ENCODE measurements at places on chromosomes 3 and 15. TPM values are rescaled to one million over a fixed set of nuclear protein-coding genes. Genes with fewer than 3 reads are reported as not detected.

ADGRG7 gene
- not detected for total RNA-seq

ADAMTS9 gene
- 46.2 TPM for total RNA-seq

TMC3 gene
- total RNA-seq = 0.03 TPM

FILIP1L gene
- 27.6 TPM for total RNA-seq

PRSS50 gene
- total RNA-seq = 0.46 TPM

CTXN2 gene
- total RNA-seq = not detected

STRIT1 gene
- total RNA-seq = not detected

DNA sequence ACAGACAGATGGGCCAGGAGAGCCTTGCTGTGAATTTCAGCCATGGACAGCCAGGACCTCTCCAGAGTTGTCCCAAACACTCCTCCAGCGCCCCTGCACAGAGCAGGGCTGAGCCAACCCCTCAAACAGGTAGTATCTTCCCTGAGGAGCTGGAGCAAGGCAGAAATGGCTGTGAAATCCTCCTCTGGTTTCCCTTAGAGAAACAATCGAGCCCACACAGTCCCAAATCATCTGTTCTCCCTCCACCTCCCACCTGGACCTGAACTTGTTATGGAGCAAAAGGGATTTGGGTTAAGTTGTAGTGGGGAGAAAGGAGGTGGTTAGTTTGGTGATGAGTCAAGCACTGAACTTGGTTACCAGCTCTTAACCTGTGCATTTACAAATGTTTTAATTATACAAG lies 205.7 kb upstream of the BHLHE40 start:
- no peak for DNase-seq

Measured in lung (tissue), 17 donors.